ENCODE measurements at places on chromosomes 6 and 20.

GRCh38 chr6:164039954-164040375 lies 625.4 kb downstream of the QKI start:
- DNase-seq, result peak; percentile 27

- no peak for DNase-seq
Observed at GRCh38 chr6:34583861-34584604, 27.9 kb upstream of the SPDEF start.

DNA sequence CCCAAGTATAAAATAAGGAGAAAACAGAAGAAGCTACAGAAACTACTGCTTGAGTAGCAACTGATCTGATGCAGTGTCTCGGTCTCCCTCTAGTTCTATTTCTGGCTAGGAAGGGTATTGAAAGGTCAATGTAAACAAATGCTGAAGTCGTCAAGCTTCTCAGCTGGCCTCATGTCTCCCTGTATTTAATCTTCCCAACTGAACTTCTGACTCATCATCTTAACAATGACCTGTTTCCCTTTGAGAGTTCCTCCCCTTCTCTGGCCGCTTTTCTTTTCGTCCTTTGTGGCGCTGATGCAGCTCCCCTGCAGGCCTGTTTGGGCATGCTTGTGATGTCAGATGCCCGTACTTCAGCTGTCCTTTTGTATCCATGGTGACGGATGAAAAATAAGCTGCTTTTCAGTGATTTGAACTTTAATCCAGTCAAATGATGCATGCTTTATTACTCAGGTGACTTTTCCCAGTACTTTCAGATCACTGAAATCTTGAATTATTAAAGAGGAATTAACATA lies 7.8 kb upstream of the LCA5 start:
- peak; percentile 68 for DNase-seq

DNA sequence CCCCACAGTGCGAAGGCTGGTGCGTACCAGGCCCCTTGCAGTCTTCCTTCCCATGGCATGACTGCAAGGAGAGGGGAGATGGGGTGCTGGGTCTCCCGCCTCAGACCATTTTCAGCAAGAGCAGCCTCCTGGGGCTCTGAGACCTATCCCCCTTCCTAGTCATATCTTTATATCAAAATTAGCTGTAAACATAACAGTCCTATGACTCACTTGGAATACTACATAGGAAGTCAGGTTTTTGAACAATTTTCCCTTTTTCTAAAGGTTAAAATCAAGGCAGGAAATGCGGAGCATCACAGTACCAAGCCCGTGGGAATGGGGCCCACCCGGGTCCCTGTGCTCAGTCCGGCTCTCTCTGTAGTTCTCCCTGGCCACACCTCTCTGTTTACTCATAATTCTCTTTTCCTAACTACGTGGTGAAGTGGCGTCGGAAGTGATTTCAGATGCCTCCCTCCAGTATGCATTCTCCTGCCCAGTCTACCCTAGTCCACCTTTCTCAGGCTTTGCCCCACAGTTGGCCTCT lies 109.8 kb upstream of the TMEM170B start:
- no peak for DNase-seq

DNA sequence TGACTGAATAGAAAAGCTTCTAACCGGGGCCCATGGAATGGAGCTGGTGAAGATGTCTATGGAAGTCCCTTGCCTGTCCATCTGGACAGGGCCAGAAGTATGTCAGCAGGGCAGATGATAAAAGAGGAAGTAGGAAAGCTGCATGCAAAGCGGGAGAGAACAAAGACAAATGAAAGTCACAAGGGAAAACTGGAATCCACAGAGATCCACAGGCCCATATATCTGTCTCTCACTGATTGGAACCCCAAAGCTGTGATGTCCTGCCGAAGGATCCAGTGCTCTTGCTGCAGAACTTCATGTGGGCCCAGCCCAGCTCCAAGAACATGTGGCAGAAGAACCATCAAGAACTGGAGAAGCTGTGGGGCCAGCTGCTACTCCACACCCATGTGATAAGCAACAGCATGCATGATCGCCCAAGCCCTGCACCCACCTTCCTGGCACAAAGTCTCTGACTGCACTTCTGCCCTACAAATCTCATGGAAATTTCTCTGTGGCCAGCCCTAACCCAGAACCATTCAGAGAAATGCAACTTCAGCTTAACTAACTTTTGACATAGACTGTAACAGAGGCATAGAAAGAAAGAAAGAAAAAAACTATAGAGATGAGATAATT lies 716.0 kb downstream of the KIF16B start:
- no peak for DNase-seq

- DNase-seq, result no peak
Observed at GRCh38 chr20:13910492-13910891, 79.9 kb downstream of the SEL1L2 start.

DNA sequence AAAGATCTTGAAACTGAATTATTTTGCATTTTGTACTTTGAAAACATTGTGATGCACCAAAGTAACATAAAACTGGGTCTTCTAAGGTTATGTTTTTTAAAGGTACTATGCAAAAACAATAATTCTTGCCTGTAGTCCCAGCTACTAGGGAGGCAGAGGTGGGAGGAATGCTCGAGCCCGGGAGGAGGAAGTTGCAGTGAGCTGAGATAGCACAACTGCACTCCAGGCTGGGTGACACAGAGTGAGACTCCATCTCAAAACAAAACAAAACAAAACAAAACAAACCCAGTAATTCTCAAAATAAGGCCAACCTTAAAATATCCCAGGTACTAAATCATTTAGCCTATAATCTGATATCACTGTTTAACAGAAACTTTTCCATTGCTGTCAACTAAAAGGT lies 269.6 kb downstream of the KHDC1L start:
- no peak for DNase-seq

Data from fibroblast of skin of left biceps (primary cell).